Spleen (tissue), 13 donors: ENCODE measurements at places on chromosomes 7 and 10.

- DNase-seq, result no peak
These were observed 235.2 kb upstream of the NRP1 start for GRCh38 chr10:33569702-33570101.

- DNase-seq, result no peak
These were observed 1.2 kb downstream of the GFRA1 start for GRCh38 chr10:116271593-116272439.

GRCh38 chr10:79052291-79053080 lies 16.3 kb upstream of the ZMIZ1 start:
- peak; percentile 69 for DNase-seq

DNA sequence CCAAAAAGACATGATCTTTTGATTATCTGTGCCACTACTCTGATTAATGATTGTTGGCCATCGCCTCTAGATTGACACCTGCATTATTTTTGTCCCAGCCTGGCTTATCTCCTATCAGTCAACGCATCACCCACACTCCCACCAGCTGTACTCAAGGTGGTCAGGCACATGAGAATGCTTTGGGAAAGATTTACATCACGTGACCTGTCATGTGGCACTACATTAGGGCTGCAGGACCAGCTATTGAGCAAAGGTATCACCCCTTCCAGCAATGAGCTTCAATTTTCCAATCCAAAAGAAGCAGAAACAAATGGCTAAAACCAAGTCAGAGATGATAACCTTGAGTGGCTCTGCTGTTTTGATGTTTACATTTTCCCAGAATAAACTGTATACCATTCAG lies 204.3 kb downstream of the PLXNA4 start:
- no peak for DNase-seq

GRCh38 chr7:123047955-123048354 lies 52.5 kb upstream of the TAS2R16 start:
- no peak for DNase-seq

DNA sequence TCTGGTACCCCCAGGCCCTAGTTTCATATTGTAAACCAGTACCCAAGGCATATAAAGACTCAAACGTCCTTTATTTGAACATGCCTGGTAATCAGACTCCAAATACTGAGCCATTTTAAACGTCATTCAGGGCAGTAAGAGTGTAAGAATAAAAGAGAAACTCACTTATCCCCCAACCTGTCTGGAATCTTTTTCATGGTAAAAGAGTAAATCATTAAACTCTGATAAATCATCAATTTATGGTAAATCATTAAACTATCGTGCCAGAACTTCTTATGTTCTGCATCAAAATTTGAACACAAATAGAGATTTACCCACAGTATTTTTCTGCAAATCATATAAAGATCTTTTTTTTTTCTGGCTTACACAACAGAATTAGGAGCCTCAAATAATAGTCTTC lies 734.3 kb upstream of the POT1 start:
- DNase-seq, result no peak

DNA sequence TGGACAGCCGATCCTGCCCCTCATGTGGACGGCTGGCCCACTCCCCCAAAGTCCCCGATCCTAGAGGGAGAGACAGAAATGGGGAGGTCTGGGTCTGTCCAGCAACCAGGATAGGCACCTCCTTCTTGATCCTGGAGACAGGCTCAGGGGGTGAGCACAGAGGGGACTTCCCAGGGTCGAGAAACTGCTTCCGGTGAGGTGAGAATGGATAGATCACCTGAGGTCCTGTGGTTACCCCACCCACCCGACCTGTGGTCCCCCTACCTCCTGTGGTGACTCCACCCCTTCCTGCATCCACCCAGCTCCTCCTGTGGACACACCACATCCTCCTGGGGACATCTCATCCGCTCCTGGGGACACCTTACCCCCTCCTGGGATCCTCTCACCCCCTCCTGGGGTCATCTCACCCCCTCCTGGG lies 27.4 kb upstream of the RASGEF1A start:
- DNase-seq, result no peak

DNA sequence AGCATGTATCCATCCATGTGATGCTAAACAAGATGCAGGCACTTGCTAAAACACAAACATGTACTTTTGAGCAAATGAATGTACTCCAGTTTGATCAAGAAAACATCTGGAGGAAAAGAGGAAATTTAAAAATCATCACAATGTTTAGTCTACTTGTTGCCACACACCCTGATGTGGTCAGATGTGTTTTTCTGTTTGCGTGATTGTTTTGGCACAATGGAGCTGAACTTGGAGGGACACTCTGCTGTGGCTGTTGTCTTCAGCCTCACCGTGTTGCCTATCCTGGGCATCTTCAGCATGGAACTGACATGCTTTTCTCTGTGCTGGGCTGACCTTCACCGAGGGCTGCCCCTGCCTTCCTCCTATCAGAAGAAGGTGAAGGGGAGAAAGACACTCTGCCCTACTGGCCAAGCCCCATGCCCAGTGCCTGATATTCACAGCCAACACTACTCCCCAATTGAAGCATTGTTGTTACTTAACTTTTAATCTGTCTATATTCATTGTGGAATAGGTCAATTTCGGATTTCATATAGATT lies 268.3 kb upstream of the IGFBP3 start:
- DNase-seq, result no peak

DNA sequence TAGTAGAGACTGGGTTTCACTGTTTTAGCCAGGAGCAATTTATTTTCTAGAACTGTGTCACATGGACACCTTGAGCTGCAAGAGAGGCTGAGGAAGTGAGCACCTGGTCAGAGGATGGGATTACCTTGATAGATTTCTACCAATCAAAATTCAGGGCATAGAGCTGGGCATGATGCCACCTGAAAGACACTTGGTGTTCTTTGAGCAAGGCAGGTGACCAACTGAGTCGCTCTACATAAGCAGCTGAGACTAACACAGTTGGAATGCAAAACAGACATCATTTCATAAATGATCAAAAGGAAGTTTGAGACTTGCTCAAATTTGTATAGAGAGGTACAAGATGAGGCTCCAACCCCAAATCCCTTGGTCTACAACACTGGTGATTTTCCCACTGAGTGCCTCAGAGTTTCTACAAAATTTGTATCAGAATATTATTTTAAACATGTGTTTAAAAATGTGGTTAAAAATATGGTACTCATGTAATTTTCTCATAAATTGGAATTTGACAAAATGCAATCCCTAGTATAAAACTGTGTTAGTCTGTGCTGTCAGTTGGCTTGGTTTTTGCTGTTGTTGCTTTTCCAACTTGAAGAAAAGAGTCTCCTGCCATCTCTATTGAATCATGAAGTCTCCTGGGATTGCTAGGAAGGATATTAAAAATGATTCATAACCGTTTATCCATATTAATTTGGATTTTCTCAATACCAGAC lies 156.4 kb upstream of the MDFIC start:
- no peak for DNase-seq

DNA sequence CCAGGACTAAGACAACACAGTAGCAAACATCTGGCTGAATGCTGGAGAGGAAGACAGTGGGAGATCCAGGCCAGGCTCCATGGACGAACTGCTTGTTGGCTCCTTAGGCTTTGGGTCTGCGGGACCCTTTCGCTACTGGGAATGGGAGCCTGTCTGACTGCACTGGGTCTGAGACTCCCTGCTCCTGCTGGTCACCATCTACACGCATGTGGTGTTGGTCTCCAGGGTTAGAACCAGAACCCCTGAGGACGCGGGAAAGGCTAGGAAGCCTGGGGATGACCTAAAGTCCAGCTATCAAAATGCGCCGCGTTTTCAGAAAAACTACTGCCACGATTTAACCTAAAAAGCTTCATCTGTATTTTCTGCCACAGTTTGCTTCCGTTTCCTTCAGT lies 817 bp upstream of the DNAJB6 start:
- DNase-seq, result peak; percentile 80

DNA sequence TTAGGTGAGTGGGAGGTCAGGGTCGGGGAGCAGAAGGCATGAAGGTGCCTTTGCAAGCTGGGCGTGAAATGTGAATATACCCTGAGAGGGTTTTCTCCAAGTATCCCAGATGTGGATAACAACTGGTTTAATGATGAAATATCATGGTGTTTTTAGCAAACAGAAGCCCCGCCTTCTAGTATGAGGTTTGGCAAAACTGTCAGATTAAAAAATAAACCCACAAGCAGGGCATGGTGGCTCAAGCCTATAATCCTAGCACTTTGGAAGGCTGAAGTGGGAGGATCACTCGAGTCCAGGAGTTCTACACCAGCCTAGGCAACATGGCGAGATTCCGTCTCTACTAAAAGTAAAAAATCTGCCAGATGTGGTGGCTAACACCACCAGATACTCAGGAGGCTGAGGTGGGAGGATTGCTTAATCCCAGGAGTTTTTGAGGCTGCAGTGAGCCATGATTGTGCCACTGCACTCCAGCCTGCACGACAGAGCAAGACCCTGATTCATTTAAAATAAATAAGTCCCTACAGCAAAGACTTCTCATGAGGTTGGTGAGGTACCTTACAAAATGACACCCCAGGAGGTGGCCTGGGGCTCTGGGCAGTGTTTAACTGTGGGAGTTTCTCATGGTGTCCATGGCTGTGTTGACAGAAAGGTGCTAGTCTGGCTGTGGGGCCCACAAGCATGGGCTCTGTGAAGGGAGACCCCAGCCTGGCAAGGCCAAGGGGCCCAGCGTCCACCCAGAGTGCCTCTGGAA lies 6.7 kb upstream of the PWWP2B start:
- no peak for DNase-seq

DNA sequence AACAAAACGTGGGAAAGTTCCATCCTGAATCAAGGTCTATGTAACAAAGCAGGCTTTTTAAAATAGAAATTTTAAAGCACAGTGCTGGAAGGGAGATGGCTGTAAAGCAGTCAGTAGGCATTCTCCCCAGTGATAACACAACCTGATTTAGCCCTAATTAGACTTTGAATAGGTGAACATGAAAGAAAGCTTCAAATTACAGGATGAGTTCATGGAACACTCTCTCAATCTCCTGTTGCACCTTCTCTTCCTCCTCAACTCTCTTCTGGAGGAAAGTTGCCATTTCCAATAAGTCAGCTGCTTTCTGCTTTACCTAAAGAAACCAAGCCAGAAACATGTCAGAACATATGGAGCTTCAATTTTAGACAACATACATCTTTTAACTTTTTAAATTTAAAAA lies 20.1 kb downstream of the SFR1 start:
- no peak for DNase-seq

GRCh38 chr10:80131499-80131901 lies 1.0 kb upstream of the PLAC9 start:
- DNase-seq, result no peak

- DNase-seq, result no peak
These were observed 127.1 kb downstream of the GLRX3 start for GRCh38 chr10:130263289-130263688.

GRCh38 chr7:101231644-101232043 lies 6.0 kb downstream of the CLDN15 start:
- no peak for DNase-seq

GRCh38 chr10:95457319-95457886 lies 103.8 kb downstream of the SORBS1 start:
- DNase-seq, result no peak

GRCh38 chr10:111295788-111296187 lies 219.0 kb downstream of the ADRA2A start:
- DNase-seq, result no peak

GRCh38 chr10:78857193-78857592 lies 211.6 kb upstream of the ZMIZ1 start:
- DNase-seq, result no peak
